Right lung (tissue), 10 donors: ENCODE measurements at places on chromosomes 5 and 9. TPM values are rescaled to one million over a fixed set of nuclear protein-coding genes. Genes with fewer than 3 reads are reported as not detected.

The PCA3 gene
- polyA plus RNA-seq = 0.41 TPM

The IGFBPL1 gene
- 1.3 TPM for polyA plus RNA-seq

The PCDHA10 gene
- polyA plus RNA-seq = 0.67 TPM

The GBGT1 gene
- polyA plus RNA-seq = 3.6 TPM

The CHSY3 gene
- polyA plus RNA-seq = 7.2 TPM
